ENCODE measurements at places on chromosomes 11 and 22.

DNA sequence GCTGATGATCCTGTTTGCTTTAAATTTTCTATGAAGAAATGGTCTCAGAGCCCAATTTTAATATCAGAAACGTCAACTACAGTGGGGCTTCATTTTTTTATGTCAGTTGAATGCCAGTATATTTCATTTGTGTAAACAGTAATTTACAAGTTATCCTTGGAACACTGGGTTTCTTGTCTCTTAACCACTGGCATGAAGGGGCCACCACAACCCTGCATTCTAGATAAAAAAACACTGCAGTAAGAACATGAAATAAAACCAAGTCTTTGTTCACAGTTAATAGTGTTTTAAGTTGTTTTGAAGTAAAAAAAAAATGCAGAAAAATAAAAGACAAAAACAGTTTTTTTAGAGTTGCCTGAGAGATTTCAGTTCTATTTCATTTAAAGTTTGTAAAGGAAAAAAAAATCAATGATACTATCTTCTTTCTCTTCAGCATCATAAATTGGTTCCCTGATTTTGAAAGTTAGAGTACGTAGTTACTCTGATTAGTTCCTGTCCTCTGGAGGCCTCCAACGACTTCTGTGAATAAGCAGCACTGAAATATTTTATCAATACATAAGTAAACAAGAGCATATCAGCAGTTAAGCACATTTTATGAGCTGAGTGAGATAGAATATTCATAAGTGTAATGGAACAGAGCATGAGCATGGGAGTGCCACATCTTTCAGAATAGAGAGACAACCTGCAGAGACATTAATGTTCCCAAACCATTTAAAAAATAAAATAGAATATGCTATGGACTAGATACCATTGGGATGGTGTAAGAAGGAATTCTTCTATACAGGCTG, 7.8 kb upstream of the DDI1 start:
- DNase-seq, result no peak

- no peak for DNase-seq
Measured at GRCh38 chr11:32065865-32066629, 24.8 kb upstream of the RCN1 start.

DNA sequence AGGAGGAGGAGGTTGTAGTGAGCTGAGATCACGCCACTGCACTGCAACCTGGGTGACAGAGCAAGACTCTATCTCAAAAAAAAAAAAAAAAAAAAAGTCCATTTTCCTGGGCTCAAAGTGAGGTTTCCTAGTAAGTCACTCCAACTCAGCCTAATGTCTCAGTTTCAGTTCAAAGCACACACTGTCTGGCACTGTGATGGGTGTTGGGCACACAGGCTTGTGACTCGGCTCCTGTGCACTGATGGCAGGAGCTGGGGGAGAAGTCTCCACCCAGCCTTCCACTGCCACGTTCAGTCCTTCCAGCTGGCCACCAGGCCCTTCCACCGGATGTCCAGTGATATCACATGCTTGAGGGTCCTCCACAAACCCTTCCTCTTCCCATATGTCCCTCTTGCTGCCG, 186.0 kb downstream of the CEP164 start:
- DNase-seq, result no peak

DNA sequence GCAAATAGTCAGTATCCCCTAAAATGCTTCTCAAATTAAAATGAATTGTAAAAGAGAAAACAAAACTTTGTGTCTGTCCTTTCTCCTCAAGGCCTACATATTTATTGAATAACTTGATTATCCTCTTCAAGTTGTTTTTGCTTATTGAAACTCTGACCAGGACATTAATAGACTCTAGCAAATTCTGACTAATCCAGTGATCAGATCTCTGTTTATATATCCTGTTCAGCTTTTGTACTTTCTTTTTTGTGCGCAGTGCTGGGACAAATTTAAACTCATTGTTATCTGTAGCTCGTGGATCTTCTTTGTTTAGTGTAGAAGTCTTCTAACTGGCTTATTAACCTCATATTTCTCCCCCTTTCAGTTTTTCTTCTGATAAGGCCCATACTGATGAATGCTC, 139.9 kb upstream of the SORL1-AS1 start:
- no peak for DNase-seq

DNA sequence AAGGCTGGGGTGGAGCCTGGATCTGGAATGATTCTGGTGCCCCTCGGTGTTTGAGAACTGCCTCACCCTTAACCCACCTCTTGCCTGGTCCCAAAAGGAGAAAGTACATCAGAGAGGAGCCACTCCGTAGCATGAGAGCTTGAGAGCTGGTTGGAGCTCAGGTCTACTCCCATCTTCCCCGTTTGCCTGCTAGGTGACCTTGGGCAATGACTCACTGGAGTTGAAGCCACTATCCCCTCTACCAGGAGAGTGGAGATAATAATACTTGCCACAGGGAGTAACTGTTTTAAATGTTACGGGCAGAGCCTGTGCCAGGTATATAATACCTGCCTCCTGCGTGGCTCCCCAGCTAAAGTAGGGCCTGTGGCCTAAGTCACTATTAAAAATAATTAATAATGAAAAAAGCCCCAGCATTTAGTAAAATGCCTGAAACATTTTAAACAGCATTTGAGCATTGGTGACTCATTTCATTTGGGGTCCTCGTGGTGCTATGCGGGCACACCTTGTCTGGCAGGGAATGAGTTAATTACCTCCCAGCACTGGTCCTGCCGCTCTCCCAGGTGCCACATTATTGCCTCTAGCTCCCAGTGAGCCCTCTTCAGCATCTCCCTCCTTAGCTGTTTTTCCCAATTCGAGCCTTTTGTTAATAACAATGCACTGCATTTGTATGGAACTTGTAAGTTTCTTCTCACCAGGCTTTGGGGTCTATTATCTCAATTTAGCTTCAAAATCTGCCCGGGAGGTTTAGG, 22.5 kb downstream of the CYTH4 start:
- DNase-seq, result no peak

DNA sequence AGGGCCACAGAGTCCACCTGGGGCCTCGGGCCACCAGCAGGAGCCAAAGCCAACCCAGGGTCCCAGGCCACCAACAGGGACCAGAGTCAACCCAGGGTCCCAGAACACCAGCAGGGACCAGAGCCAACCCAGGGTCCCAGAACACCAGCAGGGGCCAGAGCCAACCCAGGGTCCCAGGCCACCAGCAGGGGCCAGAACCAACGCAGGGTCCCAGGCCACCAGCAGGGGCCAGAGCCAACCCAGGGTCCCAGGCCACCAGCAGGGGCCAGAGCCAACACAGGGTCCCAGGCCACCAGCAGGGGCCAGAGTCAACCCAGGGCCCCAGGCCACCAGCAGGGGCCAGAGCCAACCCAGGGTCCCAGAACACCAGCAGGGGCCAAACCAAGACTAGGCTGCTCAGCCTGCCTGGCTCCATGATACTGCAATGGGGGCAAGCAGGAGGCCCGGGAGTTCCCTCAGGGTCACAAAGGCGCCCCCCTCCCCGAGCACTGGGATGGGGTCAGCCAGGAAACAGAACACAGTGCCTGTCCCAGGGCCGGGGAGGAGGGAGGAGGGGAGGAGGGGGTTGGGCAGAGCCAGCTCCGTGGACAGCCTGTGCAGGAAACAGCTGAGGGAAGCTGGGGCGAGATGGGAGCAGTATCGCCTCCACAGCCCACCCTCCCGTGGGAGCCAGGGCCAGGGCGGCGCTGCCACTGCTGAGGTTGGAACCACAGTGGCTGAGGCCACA, 62.0 kb upstream of the PRR5 start:
- no peak for DNase-seq

DNA sequence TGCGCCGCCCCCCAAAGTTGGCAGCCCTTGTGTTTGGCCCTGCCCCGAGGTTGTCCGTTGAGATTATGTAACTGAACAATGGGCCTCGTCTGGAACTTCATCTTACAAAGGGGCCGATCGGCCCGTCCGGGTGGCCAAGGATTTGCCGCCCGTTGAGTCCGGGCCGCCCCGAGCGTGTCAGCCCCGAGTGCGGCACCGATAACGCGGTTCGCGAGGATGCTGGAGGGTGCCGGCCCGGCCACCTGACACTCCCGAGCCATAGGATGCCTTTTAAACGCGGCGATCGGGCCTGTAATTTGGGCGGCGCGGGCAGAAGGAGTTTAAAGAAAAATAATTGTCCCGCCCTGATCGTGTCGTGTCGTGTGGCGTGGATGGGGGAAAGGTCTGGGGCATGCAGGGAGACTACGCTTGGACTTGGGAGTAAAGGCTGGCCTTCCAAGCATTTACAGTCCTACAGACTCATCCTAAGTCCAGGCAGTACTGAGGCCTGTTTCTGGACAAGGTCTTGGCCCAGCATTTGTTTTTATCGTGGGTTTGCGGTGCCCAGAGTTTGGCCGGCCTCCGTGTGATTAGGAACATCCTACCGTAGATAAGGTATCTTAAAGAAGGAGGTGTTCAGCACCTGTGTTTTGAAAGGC, 1.3 kb downstream of the WEE1 start:
- no peak for DNase-seq

DNA sequence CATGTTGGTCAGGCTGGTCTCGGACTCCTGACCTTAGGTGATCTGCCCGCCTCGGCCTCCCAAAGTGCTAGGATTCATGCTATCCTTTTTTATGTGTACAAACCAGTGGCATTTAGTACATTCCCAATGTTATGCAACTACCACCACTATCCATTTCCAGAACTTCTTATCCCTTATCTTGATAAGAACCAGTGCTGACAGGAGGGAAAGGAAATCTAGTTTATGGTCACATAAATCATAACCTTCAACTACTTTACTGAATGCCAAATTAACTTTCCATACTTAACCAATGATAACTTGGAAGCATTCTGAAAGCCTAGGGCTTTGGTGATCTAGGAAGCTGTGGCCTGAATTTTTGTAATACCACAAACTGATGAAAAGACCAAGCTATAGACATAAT, 170.4 kb downstream of the SWAP70 start:
- no peak for DNase-seq

- DNase-seq, result no peak
Measured at GRCh38 chr11:36878737-36879136, 280.7 kb upstream of the RAG2 start.

DNA sequence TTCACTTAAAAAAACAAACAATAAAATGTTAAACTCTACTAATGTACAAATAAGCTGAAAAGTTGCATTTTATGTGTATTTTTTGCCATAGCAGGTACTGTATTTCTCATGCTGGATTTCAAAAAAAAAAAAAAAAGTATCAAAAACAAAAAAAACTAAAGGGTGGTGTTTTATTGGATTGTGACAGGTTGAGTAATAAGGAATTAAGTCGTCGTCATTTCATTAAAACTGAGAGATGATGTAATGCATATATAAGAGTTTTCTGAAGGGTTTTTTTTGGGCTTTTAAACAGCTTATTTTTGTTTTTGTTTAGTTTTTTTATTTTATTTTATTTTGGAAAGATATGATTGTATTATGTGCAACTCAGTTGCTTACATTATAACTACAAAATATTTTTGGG, 10.9 kb upstream of the ADSL start:
- DNase-seq, result no peak

DNA sequence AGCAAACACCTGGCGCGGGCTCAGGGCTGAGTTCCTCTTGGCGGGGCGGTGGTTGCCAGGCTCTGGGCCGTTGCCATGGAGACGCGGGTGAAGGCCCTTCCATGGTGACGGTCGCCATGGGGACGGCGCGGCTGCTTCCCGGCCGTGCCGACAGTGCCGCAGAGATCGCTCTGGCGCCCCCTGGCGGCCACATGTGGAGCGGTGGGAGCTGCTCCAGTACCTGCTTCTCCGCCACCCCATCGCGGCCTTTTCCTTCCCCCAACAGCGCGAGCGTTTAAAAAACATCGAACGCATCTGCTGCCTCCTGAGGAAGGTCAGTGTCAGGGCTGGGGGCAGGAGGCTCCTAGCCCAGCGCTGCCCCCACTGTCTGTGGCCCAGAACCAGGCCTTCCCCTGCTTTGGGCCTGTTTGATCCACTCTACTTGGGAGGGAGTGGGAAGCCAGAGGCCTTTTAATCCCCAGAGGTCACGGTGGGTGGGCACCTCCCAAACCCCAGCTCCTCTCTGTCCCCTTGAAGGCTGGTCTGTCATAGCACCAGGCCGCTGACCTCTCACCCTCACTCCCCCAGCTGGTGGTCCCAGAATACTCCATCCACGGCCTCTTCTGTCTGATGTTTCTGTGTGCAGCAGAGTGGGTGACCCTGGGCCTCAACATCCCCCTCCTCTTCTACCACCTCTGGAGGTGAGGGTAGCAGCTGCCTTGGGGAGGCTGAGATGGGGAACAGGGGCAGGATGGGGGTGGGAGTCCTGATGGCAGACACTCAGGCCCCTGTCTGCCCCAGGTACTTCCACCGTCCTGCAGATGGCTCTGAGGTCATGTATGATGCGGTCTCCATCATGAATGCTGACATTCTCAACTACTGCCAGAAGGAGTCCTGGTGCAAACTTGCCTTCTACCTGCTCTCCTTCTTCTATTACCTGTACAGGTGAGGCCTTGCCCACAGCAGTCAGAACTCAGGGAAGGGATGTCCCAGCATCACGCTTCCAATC, 4.8 kb downstream of the CNIH2 start:
- DNase-seq, result peak; percentile 91

Measured in activated naive CD4-positive, alpha-beta T cell (primary cell).